ENCODE measurements at places on chromosomes 3 and 15.

- peak; percentile 48 for DNase-seq
Observed at GRCh38 chr3:85576091-85576690, 617.4 kb downstream of the CADM2 start.

DNA sequence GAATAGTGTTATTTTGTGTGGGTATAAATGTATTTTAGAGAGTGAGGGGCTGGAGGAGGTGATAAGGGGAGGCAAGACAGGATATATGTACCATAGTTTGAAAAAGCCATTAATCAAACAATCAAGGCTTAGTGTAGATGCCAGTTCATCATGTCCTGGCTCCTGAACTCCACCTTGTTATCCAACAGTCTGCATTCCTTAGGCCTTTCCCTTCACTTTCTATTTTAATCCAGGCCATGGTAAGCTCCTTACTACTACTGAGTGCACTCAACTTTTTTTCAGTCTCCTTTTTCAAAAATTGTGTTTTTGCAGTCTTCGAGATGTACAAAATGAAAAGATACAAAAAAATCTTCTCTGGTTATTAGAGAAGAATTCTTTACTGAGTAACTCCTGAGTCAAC lies 700.5 kb upstream of the NAALADL2 start:
- DNase-seq: no peak

GRCh38 chr3:139934613-139935015 lies 371 bp upstream of the CLSTN2 start:
- peak; percentile 50 for DNase-seq

DNA sequence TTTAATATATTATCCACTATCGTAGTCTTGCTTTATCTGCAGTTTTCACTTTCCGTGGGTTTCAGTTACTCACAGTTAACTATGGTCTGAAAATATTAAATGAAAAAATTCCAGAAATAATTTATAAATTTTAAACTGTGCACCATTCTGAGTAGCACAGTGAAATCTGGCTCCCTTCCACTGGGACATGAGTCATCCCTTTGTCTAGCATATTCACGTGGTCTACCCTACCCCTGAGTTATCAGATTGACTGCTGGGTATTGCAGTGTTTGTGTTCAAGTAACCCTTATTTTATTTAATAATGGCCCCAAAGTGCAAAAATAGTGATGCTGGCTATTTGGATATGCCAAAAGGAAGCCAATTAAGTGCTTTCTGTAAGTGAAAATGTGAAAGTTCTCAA lies 539.5 kb upstream of the AGTR1 start:
- DNase-seq: peak; percentile 37

- DNase-seq: peak; percentile 64
Observed at GRCh38 chr3:151976211-151977050, 103.0 kb downstream of the SUCNR1 start.

GRCh38 chr15:51776952-51777569 lies 25.7 kb downstream of the TMOD2 start:
- peak; percentile 67 for DNase-seq

- no peak for DNase-seq
Observed at GRCh38 chr3:96324087-96324486, 490.3 kb upstream of the EPHA6 start.

DNA sequence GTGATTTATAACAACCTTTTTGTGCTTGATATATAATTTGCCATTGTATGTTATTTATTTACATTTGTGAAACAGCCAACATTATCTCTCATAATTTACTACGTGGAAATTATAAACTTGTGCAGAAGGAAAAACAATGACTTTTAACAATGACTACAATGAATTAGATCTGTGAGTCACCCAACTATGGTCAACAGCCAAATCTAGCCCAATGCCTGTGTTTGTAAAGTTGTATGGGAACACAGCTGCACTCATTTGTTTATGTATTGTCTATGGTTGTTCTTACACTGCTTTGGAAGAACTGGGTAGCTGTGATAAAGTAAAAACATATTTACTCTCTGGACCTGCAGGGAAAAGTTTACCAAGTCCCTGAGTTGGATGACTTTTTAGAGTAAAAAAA lies 110.4 kb downstream of the OTOL1 start:
- no peak for DNase-seq

GRCh38 chr15:62777671-62778070 lies 264.9 kb upstream of the TPM1 start:
- DNase-seq: no peak

- no peak for DNase-seq
Observed at GRCh38 chr3:95097493-95097892, 1034.6 kb downstream of the NSUN3 start.

DNA sequence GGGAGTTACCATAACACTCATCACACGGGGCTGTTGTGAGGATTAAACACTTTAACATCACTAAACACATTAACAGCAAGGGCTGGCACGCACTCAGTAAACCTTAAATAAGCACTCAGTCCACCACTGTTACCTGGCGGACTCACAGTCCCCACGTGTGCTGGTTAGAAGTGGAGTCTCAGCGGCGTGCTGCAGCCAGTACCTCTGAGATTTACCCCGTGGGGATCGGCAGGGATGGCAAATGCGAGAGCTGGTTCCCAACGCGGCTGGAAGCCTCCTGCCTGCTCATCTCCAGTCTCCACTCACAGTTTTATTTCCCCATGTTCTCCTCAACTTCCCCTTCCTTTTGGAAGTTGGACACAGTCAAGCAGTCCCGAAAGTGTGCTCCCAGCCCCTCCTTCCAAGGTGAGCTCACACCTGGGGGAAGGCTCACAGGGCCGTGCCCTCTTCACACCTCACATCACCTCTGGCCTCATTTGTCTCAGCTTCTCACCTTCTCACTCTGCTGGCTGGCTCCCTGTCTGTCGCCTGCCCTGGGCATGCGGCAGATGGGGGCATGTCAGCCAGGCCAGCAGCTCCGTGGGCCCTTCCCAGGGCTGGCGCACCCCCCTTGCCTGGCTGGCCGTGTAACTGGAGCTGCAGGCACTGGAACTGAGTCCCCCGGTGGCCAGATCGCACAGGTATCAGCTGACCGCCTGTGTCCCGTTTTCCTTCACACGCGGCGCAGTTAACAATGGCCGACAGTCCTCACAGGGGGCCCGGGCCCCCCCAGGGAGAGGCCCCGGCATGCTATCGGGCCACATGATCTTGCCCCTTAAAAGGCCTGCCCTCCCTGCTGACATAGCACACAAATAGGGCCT lies 87.1 kb downstream of the WNT7A start:
- DNase-seq: no peak

- DNase-seq: no peak
Observed at GRCh38 chr15:67167091-67167490, 87.4 kb downstream of the AAGAB start.

GRCh38 chr3:158097081-158097592 lies 9.1 kb downstream of the SHOX2 start:
- no peak for DNase-seq

DNA sequence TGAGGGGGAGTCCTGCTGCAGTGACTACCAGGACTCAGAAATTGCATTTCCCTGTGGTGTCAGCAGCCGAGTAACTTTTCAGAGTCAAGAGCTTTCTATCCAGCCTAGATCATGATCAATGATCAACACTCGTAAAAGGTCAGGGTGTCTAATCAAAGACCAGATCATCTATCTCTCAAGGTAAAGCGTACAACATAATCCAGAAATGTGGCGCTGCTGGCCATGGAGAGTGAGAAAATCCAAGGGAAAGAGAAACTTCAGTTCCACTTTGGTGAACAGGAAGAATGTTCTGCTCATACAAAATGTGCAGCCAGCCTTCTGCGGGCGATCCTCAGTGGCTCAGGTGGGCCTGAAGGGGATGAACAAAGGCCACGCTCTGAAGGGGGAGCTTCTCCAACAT lies 1005.8 kb upstream of the NR2F2 start:
- DNase-seq: no peak

DNA sequence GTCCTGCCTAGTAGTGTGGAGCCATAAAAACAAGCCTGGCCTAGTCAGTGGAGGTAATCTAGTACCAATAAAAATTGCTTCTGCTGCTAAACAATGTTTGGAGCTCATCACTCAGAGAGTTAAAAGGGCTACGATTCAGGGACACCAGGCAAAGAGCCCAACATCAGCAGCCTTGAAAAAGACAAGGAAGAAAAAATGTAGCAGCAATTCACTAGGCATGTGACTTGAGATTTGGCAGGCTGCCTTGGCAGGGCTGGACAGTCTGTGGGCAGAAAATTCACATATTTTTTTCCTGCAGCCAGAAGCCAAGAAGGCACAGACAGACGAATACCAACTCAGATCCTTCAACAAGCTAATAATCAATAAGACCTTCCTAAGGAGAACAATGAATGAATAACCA lies 47.2 kb downstream of the IGSF11 start:
- DNase-seq: peak; percentile 23

- no peak for DNase-seq
Observed at GRCh38 chr15:67108122-67108961, 42.9 kb downstream of the SMAD3 start.

DNA sequence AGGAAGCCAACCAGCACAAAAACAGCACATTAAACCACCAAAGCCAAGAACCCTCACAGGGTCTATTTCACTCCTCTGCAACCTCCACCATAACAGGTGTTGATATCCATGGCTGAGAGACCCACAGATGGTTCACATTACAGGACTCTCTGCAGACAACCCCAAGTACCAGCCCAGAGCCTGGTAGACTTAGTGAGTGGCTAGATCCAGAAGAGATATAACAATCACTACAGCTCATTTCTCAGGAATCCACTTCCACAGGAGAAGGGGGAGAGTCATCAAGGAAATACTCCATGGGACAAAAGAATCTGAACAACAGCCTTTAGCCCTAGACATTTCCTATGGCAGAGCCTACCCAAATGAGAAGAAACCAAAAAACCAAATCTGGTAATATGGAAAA lies 168.1 kb upstream of the CD96 start:
- DNase-seq: no peak

DNA sequence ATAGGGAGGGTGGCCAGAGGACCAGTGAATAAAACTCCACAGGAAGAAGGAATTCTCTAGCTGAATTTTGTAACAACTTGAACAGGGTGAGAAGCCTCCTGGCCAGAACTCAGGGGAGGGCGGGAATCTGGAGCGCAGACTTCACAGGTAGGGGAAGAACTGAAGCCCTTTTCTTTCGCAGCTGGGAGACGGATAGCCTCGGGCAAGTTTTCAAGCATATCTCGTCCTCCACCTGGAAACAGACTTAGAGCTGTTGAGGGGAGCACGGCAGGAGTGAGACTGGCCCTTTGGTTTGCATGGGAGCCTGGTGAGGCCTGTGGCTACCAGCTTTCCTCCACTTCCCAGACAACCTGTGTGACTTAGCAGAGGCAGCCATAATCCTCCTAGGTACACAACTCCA lies 10.9 kb upstream of the RPL39L start:
- DNase-seq: no peak

GRCh38 chr15:79615754-79616153 lies 183.6 kb downstream of the MINAR1 start:
- no peak for DNase-seq

GRCh38 chr3:111200027-111200426 lies 128.4 kb downstream of the NECTIN3 start:
- no peak for DNase-seq

DNA sequence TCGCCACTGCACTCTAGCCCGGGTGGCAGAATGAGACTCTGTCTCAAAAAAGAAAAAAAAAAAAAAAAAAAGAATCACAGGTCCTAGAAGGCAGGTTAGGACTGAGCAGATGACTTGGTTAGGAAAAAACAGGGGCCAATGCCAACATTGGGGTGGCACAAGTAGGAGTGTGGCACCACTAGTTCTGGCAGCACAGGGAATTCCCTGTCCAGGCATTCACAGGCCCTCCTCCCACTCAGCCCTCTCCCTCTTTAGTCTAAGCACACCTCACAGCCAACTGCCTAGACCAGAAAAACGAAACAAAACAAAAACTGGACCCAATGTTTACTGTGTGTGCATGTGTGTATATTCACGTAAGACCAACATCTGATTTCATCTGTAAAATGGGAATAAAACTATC lies 10.5 kb downstream of the THOC7 start:
- no peak for DNase-seq

GRCh38 chr3:43224405-43225073 lies 61.8 kb upstream of the SNRK start:
- no peak for DNase-seq

DNA sequence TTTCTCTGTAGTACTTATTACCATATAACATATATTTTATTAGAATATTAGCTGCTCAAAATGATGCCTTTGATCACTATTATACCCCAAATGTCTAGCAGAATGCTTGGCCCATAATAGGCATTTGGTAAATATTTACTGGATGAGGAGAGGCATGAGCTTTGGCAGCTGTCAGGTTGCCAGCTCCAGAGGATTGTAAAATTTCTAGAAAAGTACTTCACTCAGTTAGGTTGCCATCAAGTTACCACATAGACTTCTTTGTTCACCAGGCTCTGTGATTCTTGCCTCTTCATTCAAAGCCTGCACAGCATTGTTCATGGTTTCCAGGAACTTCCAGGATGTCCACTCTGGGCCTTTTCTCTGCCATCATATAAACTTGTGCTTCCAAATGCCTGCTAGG lies 582.8 kb downstream of the PDCD6IP start:
- no peak for DNase-seq

DNA sequence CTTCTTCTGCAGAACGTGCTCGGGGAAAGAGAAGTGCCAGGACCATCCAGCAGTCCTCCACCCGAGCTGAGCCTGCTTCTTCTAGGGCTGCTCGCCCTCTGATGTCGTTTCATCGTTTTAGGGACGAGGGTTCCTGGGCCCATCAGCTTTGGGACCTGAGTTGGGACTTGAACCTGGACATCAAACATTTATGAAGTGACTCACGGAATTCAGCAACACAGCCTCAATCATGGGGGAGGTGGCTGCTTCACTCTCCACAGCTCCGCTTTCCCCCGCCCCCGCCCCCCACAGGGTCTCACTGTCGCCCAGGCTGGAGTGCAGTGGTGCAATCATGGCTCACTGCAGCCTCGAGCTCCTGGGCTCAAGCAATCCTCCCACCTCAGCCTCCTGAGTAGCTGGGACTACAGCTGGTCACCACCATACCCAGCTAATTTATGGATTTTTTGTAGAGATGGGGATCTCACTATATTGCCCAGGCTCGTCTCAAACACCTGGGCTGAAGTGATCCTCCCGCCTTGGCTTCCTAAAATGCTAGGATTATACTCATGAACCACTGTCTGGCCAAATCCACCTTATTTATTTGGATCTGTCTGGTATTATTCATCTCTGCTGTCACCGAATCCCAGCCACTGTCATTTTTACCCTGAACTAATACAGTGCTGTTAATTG lies 725 bp upstream of the SCAMP2 start:
- peak; percentile 13 for DNase-seq

DNA sequence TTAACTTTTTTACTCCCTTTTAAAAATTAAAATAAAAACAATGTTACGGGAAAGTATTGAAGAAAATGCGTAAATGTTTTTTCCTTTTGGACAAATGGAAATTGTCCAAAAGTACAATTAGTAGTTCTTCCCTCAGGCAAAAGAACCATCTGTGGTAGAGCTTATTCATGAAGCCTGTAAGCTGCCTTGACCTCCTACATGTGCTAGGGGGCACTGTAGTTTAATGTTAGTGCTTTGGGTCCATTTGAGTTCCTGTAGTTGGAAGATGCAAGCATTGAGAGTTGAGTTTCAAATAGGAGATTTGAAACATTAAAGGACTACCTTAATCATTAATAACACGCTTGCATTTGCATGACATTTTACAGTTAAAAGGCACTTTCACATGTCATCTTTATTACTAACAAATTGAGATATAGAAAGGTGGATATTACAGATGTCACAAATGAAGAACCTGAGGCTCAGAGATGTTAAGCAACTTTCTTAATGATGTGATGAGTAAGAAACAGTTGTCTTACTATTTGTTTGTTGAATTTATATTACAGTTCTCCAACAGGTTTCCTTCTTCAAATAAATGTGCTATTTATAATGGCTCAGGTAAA lies 1.8 kb upstream of the ZNF385D start:
- peak; percentile 30 for DNase-seq
